ENCODE measurements at places on chromosomes 5 and 9.

GRCh38 chr9:32570262-32570661 lies 2.7 kb downstream of the NDUFB6 start:
- DNase-seq = no peak

- no peak for DNase-seq
These were observed 143.8 kb upstream of the PIK3R1 start for GRCh38 chr5:68071736-68072135.

GRCh38 chr9:122948313-122948712 lies 7.5 kb downstream of the RABGAP1 start:
- DNase-seq = no peak

GRCh38 chr5:87278590-87279100 lies 11.0 kb downstream of the RASA1 start:
- no peak for DNase-seq

- DNase-seq = peak; percentile 3
These were observed 121.0 kb downstream of the JAKMIP2 start for GRCh38 chr5:147661541-147661940.

DNA sequence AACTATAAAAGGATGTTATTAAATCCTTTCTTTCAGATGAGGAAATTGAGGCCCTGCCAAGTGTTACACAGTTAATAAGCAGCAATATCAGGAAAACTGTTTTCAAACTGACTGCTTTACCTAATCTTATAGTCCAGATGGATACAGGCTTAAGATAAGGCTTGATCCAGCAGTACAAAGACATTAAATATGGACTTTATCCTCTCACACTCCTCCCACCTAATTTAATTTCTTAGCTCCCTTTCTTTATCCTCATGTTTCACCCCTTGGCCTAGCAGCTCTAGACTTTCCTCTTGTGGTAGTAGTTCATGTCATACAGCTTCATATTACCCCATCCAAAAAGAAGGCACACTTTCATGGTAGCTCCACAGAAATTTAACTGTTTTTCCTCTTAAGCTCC lies 164.5 kb downstream of the BAAT start:
- no peak for DNase-seq

DNA sequence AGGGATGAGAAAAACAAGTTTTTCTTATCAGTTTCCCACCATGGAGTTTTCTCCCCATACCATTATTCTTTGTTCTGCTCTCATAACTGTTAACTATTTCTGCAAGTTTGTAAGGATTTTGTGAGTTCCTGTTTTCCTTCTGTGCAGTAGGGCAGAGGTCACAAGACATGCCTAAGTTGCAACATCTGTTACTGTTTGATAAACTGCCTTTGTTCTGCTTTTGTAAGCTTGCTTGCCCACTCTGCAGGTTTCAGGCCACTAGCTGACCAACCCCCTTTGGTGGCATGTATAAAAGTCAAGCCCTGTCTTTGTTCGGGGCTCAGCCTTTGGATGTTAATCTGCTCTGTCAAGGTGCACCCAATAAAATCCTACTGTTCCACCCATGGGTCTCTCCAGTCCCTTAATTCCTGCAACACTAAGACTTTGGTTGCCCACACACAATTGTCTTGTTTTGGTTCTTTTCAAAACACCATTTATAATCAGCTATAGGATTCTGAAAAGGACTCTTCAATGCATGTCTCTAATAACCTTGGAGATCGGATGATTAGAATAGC lies 545.4 kb downstream of the CDH9 start:
- DNase-seq = no peak

GRCh38 chr9:82732928-82733327 lies 330.0 kb downstream of the RASEF start:
- no peak for DNase-seq

- DNase-seq = no peak
These were observed 93.9 kb downstream of the GCNT1 start for GRCh38 chr9:76552751-76553455.

- no peak for DNase-seq
These were observed 218.1 kb upstream of the WWC1 start for GRCh38 chr5:168073311-168073710.

- no peak for DNase-seq
These were observed 464.9 kb downstream of the TLE1 start for GRCh38 chr9:81224166-81225081.

DNA sequence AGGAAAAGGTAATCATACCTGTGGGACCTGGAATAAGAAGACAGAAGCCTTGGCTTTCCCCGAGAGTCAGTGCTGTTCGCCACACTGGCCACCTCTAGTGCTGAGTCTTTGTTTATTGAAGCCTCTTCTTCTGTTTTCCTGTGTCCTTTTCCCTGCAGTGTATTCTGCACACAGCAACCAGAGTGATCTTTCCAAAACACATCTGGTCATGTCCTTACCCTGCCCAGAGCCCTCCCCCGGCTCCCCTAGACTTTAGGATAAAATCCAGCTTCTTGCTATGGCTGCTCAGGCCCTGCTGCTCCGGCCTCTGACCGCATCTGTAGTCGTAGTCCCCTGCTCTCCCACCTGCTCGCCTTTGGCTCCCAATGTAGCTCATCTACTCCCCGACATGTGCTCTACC lies 28.3 kb downstream of the GALNT10 start:
- DNase-seq = no peak

DNA sequence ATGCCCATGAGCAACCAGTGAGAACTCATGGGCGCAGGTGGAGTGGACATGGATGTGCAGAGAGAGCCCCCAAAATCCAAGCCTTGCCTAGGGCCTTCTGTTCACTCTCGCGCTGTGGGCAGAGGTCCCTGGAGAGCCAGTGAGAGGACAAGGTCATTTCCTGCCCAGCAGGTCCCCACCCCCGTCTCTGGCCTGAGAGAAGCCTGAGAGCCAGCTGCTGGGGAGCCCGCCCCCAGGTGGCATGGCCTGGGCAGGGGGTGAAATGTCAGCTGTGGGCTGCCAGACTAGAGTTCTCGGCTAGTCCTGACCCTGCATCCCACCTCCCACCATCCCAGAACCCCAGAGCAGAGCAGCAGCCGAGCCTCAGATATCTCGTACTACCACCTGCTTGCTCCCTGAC lies 85.3 kb downstream of the BARX1 start:
- no peak for DNase-seq

DNA sequence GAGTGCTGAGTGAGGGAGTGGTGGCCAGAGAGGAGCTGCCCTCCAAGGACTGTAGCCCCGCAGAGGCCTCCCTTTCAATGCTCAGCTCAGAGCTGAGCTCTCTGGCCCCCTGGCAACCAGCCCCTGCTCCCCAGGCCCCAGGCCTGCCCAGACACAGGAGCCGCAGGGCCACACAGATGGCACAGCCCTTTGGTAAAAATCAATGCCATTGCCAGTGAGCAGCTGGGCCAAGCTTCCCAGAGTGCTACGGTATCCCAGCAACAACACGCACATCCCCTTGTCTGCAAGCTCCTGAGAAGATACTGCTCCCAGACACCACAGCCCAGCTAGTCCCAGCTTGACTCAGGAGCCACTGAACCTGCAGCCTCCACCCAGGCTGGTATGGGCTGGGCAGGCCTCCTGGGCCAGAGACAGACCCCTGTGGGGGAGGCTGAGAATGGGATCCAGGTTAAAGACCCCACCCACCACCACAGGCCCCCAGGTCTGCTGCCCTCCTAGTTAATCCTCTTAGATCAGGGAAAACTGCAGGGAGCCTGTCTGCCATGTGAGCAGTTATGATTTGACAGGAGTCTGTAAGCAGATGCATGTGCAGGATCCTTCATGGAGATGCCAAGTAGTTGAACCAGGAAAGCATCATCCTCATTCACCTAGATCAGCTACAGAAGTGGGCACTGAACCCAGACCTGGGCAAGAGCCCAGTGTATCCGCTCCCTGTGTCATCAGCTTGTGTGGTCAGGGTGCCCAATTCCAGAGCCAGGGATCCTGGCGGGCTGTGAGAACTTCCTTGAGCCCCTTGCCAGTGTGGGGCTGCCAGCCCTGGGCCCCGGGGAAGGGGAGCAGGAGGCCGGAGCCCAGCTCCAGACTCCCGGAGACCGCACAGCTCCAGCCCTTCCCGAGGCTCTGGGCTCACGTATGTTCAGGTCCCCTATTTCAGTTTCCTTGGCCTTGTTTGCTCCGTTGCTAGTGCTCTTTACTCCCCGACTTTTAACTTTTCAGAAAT lies 26.7 kb upstream of the ADAMTS2 start:
- DNase-seq = no peak

DNA sequence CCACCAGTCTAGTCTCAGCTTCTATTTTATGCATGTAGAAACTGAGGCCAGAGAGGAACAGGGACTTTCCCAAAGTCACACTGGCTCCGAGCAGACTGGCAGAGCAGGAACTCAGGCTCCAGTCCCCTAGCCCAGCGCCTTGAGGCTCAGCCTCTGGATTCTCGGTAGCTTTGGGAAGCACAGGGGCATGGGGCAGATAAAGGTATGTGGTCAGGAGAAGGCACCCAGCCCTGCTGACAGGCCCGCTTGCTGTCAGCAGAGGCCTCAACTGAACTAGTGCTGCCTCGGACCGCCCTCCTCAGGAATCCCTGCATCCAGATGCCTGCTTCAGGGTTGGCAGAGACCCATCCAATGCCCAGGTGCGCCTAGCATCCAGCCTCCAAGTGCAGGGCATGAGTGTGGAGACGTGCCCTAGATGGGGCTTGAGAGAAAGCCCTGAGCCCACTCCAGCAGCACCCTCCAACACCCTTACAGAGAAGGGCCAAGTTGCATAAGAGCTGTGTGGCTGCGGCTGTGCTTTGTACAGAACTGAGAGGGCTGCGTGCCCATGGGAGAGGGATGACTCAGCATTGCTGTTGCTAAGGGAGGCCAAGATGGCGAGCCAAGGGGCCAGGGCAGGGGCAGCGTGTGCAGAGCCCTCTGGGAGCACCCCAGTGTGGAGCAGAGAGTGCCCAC lies 168.6 kb downstream of the MACROH2A1 start:
- no peak for DNase-seq

DNA sequence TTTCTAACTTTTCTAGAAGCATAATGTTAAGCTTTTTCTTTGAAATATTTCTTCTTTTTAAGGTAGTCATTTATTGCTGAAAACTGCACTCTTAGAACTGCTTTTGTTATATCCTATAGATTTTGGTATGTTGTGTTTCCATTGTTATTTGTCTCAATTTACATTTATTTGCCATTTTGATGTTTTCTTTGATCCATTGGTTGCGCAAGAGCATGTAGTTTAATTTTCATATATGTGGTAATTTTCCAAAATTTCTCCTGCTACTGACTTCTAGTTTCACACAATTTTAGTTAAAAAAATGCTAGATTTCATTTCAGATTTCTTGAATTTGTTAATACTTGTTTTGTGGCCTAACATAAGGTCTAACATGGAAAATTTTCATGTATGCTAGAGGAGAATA lies 1029.3 kb upstream of the TYRP1 start:
- no peak for DNase-seq

GRCh38 chr9:105296877-105297287 lies 52.4 kb downstream of the SLC44A1 start:
- DNase-seq = peak; percentile 89

- DNase-seq = no peak
These were observed at the start of gene GPX3 for GRCh38 chr5:151020304-151021110. GPX3 (plus strand) TSS chr5:151020591; CDS start chr5:151020655, 64 bp downstream.

- DNase-seq = peak; percentile 40
These were observed 7.6 kb upstream of the FAM240B start for GRCh38 chr9:38727497-38728001.

GRCh38 chr9:90998573-90998972 lies 197.0 kb downstream of the SYK start:
- no peak for DNase-seq

GRCh38 chr5:176902911-176903664 lies 3.9 kb upstream of the HK3 start:
- DNase-seq = no peak

DNA sequence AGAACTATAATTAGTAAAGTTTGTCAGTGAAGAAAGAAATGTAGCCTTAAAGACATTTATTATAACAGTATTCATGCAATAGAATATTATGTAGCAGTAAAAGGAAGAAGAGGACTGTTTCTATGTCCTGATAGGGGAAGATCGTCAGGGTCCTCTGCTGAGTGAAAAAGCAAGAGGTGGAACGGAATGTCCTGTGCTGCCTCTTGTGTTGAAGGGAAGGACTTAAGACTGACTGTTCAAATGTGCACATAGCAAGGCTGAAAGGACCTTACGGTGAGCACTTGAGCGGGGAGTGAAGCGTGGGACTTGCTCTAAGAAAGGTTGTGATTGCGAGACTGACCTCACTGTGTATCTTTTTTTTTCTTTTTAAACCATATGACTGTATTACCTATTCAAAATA lies 63.2 kb downstream of the SNX24 start:
- no peak for DNase-seq

GRCh38 chr5:109038209-109038840 lies 290.6 kb downstream of the FER start:
- no peak for DNase-seq

DNA sequence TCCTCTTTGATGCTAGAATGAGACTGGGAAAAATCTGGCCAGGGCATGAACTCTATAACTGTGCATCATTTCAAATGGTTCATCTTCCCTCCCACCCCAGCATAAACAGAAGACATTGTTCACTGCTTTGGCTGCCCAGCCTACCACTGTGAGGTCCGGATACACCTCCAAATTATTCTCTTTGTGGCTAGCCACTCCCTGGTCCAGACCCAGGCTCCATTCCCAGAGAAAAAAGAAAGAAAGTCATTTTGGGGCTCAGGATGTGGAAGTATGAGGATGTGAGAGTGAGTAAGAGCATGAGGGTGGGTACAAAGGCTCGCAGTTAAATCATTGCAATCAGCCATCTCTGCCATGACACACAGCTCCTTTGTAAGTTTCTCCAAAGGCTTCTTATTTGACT lies 559.2 kb downstream of the PSAT1 start:
- DNase-seq = peak; percentile 87

GRCh38 chr5:98816582-98817222 lies 43.2 kb downstream of the RGMB start:
- no peak for DNase-seq

DNA sequence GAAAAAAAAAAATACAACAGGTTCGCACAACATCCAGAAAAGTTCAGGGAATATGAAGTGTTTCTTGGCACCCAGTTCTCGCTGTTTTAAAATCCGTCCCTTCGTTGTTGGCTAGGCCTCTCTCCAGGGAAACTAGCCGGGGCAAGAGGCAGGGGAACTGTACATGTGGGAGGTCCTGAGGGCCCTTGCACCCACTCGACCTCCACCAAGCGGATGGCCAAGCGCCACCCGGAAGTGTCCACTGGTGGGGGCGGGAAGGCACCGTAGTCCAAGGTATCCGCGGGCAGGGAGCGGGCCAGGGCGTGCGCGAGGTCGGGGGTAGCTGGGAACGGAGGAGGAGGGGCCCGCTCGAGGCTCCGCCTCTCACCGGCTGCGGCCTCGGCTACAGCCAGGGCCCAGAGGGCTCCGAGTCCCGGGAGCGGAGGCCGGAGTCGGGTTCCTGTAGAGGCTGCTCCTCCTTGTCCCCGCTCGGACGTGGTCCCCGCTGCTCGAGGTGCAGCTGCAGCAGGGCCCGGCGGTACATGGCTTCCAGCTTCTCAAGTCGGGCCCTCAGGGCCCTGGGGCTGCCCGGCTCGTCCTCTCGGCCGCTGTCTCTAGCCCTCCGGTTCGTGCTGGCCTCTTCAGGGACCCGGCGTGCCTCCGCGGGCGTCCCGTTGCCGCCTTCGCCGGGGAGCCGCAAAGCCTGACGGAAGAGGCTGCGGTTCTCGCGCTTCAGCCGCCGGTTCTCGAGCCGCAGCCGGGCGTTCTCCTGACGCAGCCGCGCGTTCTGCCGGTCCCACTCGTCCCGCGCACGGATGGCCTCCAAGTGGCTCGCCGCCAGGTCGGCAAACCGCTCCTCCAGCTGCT lies 720 bp downstream of the TUSC1 start:
- DNase-seq = peak; percentile 45

- DNase-seq = no peak
These were observed 24.2 kb downstream of the SLC1A1 start for GRCh38 chr9:4514252-4515128.
